ENCODE measurements at places on chromosomes 5 and 9.
A peak's percentile ranks its signal among the peaks of the same experiment; 100 is the strongest.

- no peaks in the 10 kb centered on the region for H3K4me1 ChIP-seq
- no peak for DNase-seq
- no peaks in the 10 kb centered on the region for H3K36me3 ChIP-seq
- no peaks in the 10 kb centered on the region for H3K27me3 ChIP-seq
Observed at GRCh38 chr5:145130996-145131395, 704.1 kb downstream of the PRELID2 start.

- H3K4me3 ChIP-seq = no peak overlapping the region
- H3K27ac ChIP-seq = no peak overlapping the region
- no peaks in the 10 kb centered on the region for H3K4me1 ChIP-seq
Observed at GRCh38 chr5:9497347-9497746, 48.5 kb downstream of the SEMA5A start.

GRCh38 chr9:21871256-21871975, 69.0 kb downstream of the MTAP start:
- no peak overlapping the region for H3K4me3 ChIP-seq
- H3K27me3 ChIP-seq = no peaks in the 10 kb centered on the region
- peaks cover 25% of the 10 kb centered on the region for H3K36me3 ChIP-seq
- H3K27ac ChIP-seq = no peak overlapping the region
- H3K4me1 ChIP-seq = peaks cover 5% of the 10 kb centered on the region

GRCh38 chr5:123245689-123246088, 156.6 kb downstream of the PRDM6 start:
- no peak for DNase-seq
- H3K36me3 ChIP-seq = peaks cover 2% of the 10 kb centered on the region
- H3K27ac ChIP-seq = no peak overlapping the region

DNA sequence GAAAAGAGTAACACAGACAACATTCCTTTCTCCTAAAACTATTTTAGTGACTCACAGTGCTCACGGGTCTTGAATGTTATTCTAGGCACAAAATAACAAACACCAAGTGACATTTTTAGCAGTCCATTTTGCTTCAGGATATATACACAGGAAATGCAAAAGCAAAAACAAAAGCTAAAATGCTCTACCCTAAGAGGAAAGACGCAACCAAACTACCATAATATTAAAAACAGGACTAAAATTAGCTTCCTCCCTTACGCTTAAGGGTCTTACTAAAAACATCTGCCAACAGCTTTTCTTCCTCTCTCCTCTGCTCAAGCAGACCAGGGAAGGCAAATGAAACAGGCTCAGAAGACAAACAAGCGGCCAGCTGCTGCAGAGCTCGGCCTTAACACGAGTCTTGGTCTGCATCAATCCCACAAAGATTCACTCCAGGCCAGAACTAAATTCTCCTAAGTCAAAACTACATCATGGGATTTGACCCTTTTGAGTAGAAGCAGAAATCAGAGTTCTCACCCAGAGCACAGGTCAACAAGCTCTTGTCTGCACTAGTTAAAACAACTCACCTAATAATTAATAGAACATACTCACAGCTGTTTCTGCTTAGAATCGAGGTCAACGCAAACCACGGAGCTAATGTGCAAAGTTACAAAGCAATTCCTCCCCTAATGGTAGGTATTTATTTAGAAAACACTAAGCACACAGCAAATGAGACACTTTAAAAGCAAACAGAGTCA, 62.3 kb downstream of the RAPGEF1 start:
- H3K4me1 ChIP-seq = peaks cover 81% of the 10 kb centered on the region
- DNase-seq = no peak
- peak overlapping the region; percentile 97 for H3K27ac ChIP-seq

DNA sequence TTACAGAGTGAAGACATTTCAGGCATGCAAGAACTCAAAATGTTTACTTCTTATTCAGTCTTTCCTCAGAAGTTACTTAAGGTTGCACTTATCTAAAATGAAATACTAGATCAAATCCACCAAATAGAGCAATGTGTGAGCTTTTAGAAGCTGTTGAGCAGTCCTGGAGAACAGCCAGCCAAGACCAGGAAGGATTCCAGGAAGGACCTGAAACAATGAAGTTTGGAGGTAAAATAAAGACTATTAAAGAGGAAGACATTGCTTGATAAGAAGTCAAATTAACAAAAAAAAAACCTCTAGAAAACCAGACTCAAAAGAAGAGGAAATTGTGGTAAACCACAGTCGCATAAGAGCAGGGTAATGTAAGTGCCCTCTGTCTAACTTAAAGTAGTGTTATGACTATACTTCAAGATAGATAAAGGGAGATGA, 156.2 kb upstream of the S1PR3 start:
- H3K4me1 ChIP-seq = peaks cover 4% of the 10 kb centered on the region
- H3K27ac ChIP-seq = no peak overlapping the region
- H3K36me3 ChIP-seq = no peaks in the 10 kb centered on the region
- H3K4me3 ChIP-seq = no peak overlapping the region

- H3K27me3 ChIP-seq = peaks cover 24% of the 10 kb centered on the region
- DNase-seq = peak; percentile 26
- no peak overlapping the region for H3K4me3 ChIP-seq
- peaks cover 1% of the 10 kb centered on the region for H3K36me3 ChIP-seq
Observed at GRCh38 chr9:93827545-93828330, 127.4 kb downstream of the BARX1 start.

DNA sequence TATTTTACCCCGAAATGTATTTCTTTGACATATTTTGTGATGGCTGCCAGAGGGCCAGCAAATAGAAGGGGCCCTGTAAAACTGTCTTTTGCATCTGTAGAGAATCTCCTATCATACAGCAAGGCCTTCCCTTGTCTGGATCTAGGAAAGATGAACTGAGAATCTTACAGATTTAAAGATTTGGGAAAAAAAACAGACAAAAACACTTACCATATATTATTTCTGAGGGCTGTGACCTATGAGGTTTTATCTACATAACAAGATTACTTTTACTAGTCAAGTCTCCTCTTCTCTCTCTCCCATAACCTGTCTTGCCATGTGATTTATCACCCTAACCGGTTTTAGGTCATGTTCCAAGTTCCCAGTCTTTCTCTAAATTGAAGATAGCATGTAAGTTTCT, 599.2 kb upstream of the CDH6 start:
- no peak overlapping the region for H3K27ac ChIP-seq
- H3K4me3 ChIP-seq = no peak overlapping the region
- no peaks in the 10 kb centered on the region for H3K36me3 ChIP-seq
- no peaks in the 10 kb centered on the region for H3K4me1 ChIP-seq
- no peaks in the 10 kb centered on the region for H3K27me3 ChIP-seq

GRCh38 chr5:176355400-176356178, 6.0 kb downstream of the KIAA1191 start:
- H3K27ac ChIP-seq = no peak overlapping the region
- H3K4me3 ChIP-seq = no peak overlapping the region
- peaks cover 20% of the 10 kb centered on the region for H3K4me1 ChIP-seq
- no peak for DNase-seq
- no peaks in the 10 kb centered on the region for H3K27me3 ChIP-seq

DNA sequence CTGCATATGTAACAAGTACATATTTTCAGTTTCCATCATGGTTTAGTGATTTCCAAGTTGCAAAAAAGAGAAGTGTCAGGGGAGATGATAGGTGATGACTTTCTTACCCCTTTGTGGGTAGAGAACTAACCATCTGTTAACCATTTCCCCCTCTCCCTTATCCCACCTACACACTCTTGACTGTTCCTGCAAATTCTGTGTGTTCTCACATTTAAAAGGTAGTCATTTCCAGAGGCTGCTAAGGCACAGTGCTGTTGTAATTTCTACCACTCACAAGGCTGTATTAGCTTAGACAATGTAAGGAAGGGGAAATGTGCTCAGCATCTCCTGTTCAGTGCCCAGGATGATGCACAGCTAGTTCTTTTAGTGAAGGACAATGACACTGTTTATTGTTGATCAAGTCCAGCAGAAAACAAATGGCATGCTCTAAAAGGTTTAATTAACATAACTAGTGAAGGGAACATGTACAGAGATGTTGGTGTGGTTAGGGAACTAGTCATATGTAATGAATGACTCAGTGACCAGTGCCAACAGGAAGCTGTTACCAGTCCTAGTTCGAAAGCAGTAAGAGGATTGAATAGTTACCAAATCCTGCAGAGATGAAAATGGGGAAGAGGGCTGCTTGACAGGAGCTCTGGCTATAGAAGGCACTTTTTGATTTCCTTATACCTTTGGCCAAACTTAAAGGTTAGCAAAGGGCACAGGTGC, 165.1 kb downstream of the PLK2 start:
- no peak overlapping the region for H3K27ac ChIP-seq
- peaks cover 2% of the 10 kb centered on the region for H3K4me1 ChIP-seq
- H3K36me3 ChIP-seq = no peaks in the 10 kb centered on the region
- DNase-seq = no peak

DNA sequence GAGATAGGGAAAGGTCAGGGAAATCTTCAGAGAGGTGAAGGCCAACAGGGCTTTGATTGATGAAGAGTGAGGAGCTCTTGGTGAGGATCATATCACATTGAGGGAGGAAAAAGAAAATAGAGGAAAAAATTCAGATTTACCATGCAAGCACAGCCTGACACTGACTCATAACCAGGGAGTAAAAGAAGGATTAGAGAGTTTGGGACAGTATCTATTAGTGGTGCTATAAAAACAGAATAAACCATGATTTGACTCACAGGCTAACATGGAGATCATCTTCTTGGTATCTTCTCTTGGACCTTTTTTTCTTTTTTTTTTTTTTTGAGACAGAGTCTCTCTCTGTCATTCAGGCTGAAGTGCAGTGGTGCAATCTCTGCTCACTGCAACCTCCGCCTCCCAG, 44.4 kb downstream of the MUSK start:
- H3K36me3 ChIP-seq = peaks cover 2% of the 10 kb centered on the region
- no peak for DNase-seq
- no peaks in the 10 kb centered on the region for H3K4me1 ChIP-seq
- H3K27ac ChIP-seq = no peak overlapping the region
- peaks cover 2% of the 10 kb centered on the region for H3K27me3 ChIP-seq

DNA sequence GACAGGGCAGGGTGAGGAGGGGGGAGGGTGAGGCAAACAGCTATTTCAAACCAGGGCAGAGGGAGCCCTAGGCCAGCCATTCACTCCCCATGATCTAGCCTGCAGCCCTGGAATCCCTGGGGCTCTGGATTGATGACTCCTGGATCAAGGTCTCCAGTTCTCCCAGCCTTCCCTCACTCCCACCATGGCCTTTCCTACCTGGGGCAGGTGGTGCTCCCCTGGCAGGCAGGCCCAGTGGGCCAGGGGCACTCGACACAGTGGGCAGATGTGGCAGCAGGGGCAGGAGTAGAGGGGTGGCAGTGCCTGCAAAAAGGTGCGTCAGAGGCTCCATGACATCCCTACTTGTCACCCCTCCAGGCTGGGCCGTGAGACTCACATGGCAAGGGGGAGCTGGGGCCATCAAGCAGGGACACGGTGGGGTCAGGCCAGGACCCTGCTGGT, 6.0 kb downstream of the KIF12 start:
- H3K36me3 ChIP-seq = no peaks in the 10 kb centered on the region
- no peak for DNase-seq
- no peak overlapping the region for H3K4me3 ChIP-seq
- H3K4me1 ChIP-seq = peaks cover 7% of the 10 kb centered on the region
- no peak overlapping the region for H3K27ac ChIP-seq

GRCh38 chr9:133888048-133888808, 103.9 kb downstream of the VAV2 start:
- peaks cover 4% of the 10 kb centered on the region for H3K36me3 ChIP-seq
- no peak for DNase-seq
- no peak overlapping the region for H3K27ac ChIP-seq
- no peaks in the 10 kb centered on the region for H3K27me3 ChIP-seq
- H3K4me3 ChIP-seq = no peak overlapping the region
- peaks cover 14% of the 10 kb centered on the region for H3K4me1 ChIP-seq

DNA sequence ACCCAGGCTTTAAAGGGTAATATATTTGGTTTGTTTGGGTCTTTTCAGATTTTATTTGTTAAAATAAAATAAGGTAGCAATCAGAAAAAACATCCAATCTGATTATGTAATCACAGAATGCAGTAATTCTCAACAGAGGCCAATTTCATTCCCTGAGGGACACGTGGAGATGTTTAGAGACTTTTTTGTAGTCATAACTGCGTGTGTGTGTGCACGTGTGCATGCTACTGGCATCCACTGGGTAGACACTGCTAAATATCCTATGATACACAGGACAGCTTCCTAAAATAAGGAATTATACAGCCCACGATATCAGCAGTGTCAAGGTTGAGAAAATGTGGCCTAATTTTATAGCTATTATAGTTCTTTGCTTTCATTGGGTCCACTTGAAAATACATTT, 180.8 kb upstream of the KLF9 start:
- H3K4me1 ChIP-seq = no peaks in the 10 kb centered on the region
- no peak overlapping the region for H3K4me3 ChIP-seq
- H3K36me3 ChIP-seq = no peaks in the 10 kb centered on the region
- no peaks in the 10 kb centered on the region for H3K27me3 ChIP-seq

DNA sequence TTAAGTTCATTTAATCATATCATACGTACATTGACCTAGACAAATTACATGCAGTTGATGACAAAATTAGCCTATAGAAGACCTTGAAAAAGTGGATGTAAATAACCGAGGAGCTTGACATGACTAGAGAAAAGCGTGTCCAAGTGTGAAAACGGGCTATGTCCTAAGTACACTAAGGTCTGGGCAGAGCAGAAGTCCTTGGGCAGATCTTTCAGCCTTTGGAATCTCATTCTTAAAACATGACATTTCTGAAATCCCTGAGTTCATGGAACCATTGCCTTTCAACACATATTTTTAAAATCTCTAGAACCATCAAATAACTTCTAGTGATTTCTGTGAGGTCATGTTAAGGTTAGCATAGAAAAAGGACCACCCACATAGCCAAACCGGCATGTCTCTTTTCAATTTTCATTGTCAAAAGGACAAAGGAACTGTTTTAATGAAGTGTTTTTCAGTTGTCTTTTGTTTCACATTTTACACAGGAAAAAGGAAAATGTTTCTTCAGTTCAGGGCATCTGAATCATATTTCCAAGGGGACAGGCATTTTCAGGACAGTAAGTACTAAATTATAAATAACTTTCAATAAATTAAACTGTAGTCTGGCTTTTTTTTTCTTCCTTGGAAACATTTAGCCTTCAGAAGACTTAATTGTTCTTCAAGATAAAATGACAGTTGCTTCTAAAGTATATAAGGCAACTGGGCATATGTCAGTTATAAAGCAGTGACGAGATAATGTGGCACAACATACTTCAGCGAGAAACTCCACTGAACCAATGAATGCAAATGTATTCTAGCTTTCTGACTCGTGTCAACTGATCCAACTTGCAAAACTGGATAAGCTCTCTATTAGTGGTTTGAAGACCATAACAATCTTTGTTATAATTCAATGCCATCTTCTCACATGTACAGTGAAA, 416.8 kb downstream of the NFIB start:
- H3K4me3 ChIP-seq = no peak overlapping the region
- H3K27ac ChIP-seq = no peak overlapping the region
- H3K4me1 ChIP-seq = no peaks in the 10 kb centered on the region
- no peaks in the 10 kb centered on the region for H3K27me3 ChIP-seq

DNA sequence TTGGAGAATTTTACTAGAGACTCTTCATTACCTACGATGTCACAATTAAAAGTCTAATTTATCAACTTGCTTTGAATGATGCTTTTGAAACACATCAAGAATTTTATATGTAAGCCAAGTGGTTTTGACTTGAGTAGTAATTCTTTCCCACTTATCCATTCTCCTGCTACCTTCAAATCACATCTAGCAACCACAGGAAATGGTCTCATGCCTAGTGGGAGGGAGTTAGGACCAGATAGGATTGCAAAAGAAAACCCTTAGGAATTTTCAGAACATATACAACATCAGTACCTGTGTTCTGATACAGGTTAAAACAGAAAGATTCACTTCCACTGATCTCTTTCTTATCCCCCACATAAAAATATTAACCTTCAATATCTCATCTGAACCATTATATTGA, 260.4 kb downstream of the CWC27 start:
- H3K36me3 ChIP-seq = no peaks in the 10 kb centered on the region
- no peak for DNase-seq
- H3K4me1 ChIP-seq = peaks cover 9% of the 10 kb centered on the region
- H3K27me3 ChIP-seq = no peaks in the 10 kb centered on the region
- H3K27ac ChIP-seq = no peak overlapping the region

Data from memory B cell (primary cell).